ENCODE measurements at places on chromosomes 6 and 20.

DNA sequence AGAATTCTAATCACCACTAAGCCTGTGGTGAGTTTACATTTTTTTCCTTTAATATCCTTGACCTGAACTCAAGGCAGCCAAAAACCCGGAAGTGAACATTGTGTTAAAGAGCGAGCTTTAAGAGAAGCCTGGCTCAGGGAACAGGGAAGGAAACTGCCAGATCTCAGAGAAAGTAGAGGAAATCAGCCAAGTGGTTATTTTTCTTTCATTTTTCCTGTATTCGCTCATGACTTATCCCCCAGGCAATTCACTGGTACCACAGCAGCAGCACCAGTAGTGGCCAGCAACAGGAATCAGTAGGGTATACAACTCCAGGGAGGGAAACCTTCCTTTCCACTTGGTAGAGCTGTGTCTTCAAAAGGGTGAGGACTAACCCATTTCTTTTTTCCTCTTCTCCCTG, 89.6 kb upstream of the HMGCLL1 start:
- no peak for DNase-seq

GRCh38 chr6:111631018-111631417, 25.3 kb upstream of the TRAF3IP2 start:
- no peak for DNase-seq

DNA sequence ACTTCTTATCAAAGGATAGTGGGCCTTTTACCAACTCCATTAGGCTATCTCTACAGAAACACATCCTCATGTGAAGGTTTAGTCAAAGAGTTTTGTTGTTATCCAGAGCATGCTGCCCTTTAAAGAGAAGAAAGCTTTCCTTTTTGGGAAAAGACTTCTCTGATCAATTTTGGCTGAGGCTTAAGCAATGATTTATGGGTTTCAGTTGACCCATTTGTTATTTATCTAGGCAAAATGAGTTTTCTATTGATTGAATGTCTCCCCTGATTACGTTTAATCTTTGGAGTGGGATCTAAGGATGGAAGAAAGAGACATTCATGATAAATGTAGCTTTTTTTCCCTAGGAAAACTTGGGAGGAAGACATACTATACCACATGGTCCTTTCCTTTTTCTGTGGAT, 326.6 kb upstream of the JAG1 start:
- no peak for DNase-seq

GRCh38 chr6:132257561-132257960, 143.7 kb downstream of the MOXD1 start:
- DNase-seq: no peak

DNA sequence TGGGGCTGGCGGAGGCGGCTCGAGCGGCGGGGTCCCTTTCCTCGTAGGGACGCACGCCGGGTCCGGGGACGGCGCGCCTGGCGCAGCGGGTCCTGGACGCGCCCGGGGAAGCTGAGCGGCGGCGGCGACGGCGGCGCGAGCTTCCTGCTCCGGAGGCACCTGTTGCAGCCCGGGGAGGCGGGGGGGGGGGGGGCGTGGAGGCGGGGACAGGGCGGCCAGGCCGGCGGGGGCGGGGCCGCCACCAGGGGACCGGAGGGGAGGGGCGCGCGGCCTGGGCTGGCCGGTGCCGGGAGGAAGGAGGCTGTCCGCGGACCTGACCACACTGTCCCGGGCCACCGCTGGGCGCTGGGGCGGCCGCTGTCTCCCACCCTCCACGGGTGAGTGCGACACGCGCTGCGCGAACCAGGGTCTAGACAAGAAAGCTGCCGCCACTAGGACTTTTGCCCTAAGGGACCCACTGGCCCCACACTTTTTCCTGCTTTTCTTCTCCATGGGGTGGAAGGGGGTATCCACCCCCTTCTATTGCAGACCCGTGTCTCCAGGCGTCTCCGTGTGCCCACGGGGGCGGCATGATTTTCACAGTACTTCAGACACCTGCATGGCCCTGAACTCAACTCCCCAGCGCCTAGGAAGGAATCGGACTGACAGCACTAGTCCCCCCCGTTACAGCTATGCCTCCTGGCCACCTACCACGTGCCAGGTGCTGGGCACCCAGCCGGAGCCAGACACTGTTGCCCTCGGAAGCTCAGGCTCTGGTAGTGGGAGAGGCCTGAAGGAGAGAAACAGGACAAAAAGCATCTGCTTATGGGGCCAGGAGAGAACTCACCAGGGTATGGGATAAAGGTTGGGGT, at the start of gene NFATC2:
Gene NFATC2 (minus strand): TSS at position 149 of the 851 bp plus-strand sequence. CDS start 220 bp downstream, outside the sequence.
- DNase-seq: no peak

- no peak for DNase-seq
These were observed 12.9 kb downstream of the BPIFB4 start for GRCh38 chr20:33092361-33092760.

- DNase-seq: no peak
These were observed 7.8 kb upstream of the EZR start for GRCh38 chr6:158826819-158827501.

GRCh38 chr6:49499623-49500022, at the start of gene GLYATL3:
Gene GLYATL3, plus strand, starts transcription at chr6:49499923. Its CDS starts 12,068 bp downstream, at chr6:49511991.
- no peak for DNase-seq

- DNase-seq: no peak
These were observed 64.6 kb downstream of the SNX5 start for GRCh38 chr20:17904027-17904426.

DNA sequence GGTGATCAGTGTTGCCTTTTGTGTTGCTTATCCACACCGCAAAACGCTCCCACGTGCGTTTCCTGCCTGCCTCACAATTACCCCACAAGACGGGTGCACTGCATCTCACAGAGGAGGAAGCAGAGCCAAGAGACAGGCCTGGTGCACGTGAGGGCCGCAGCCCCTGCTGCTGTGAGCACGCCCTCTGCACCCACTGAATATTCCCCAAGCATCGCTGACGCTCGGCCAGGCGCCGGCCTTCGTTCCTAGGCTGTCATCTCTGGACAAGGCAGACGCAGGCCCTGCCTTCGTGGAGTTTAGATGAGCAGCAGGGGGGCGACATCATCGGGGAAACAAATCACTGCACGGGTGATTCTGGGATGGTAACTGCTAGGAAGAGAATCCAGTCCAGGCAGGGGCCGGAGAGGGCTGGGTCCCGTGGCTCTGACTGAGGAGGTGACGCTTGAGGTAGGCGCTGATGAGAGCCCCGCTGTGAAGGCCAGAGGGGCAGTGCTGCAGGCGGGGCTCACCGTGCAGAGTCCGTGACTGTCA, 162.4 kb upstream of the QKI start:
- no peak for DNase-seq

DNA sequence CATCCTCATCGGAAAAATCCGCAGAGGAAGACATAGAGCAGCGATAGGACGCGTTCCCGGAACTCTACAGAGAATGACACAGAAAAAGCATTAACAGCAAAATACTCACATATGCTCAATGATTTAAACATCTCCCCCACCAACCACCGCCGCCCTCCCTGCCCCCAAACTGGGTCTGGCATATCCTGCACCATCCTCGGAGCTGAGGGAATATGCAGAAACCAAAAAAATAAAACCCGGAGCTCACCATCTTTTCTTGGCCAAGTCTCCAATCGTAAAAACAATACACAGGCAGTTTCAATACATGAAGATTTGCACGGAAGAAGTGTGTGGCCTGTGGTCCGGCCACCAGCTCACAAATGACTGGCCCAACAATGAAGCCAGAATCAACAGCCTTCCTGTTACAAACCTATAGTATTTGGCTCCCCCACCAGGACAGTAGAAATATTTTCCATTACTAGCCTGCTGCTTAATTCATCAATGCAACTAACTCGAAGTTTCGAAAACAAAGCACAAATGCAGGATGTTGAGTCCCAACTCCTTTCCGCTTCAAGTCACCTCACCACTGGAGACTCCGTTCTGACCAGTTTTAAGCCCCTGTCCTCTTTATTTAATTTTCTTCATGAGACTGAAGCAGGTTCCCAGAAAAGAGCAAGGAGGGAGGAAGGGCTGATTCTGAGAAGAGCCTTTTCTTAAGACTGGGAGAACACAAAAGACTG, 103.2 kb upstream of the BEND6 start:
- DNase-seq: no peak

DNA sequence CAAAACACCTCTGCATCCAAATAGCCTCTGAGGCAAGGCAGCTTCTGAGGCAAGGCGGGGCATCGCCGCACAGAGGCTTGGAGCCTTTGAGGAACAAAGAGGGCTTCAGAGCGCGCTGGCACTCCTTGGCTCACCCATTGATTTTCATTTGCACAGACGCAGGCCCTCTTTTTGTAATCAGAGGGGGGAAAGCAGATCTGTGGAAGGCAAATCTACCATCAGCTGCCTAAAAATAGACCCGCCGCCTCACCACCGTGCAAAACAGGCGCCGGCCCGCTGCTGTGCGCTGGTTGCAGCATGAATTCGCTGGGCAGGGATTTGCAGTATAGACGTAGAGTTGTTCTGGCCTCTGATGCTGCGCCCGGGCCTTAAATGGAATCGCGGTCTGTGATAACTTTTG, 69.9 kb upstream of the STMND1 start:
- no peak for DNase-seq

DNA sequence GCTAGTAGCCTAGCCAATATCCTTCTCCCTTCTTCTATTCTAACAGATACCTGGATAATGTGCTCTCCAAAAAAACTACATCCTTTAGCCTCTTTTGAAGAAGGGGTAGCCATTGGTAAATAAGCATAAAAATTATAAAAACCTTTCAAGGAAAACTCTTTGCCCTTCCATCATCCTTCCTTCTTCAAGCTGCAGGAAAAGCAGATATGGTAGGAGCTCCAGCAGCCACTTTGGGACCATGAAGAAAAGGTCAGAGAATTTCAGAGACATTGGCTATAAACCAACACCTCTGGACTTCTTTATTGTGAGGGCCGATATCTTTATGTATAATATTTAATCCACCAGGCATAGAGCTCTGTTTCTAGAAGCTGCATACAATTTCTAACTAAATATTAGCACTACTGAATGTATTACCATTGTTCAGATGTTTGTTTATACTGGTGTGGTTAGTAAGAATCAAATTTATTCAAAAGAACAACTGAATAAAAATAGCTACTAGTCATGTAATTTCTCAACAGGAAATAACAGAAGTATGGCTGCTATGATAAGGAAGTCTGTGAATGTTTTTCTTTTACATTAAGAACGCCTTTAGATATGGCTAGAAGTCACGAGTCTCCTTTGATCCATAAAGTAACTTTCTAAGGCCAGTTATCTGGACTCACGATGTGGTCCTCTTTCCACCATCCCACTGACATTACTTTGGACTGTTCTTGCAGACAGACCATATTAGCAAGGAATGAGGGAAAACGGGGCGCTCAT, 32.2 kb downstream of the MYLK4 start:
- DNase-seq: no peak

GRCh38 chr6:17673543-17674254, 33.0 kb downstream of the NUP153 start:
- DNase-seq: no peak

DNA sequence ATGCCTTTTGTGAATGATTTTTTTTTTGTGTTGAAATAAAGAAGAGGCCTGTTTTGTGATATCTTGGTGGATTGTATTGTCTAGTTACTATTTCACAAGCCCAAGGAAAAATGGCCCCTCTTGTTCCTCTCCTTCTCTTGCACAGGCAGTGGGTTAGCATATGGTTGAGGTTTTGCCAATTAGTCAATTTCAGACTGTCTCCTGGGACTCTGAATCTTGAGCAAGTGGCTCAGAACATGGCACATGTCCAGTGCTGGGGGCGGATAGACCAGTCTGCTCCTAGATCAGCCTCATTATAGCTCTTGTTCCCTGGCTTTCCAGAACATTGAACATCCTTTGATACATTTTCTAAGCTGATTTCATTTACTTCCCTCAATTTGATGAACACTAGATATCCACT, 589.2 kb downstream of the PHF3 start:
- no peak for DNase-seq

- DNase-seq: no peak
These were observed 104.4 kb downstream of the RALGAPA2 start for GRCh38 chr20:20608041-20608440.

- no peak for DNase-seq
These were observed 151.7 kb downstream of the TMEM200A start for GRCh38 chr6:130517444-130517931.

GRCh38 chr6:44006123-44006871, 121.0 kb downstream of the MRPL14 start:
- DNase-seq: no peak

- DNase-seq: no peak
These were observed 9.7 kb downstream of the TGM3 start for GRCh38 chr20:2305479-2305878.

GRCh38 chr6:27568226-27568897, 95.5 kb upstream of the ZNF184 start:
- DNase-seq: no peak

DNA sequence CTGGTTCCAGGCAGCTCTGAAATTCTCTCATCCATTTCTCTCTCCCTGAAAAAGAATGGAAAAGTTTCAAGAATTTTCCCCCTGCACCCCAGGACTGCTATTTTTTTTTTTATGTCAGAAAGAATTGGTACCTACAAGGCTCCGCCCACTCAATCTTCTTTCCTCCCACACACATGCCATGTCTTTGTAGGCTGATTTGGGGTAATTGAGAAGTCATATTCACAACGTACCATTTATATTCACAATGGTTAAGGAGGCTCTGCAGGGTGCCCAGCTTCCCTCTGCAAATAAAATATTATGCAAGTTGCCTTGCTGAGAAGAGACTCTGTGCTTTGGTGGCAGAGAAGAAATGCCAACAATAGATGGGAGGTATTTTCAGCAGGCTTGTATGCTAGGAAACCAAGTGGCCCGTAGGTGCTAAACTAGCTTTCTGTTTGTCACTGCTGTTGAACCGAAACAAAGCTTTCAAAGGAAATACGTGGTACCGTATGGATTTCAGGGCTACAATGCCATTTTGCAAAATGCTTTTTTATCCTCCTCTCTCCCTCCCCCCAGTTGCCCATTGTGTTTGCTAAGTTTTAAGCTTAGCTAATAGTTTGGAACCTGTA, 150.0 kb downstream of the PHACTR1 start:
- DNase-seq: no peak

DNA sequence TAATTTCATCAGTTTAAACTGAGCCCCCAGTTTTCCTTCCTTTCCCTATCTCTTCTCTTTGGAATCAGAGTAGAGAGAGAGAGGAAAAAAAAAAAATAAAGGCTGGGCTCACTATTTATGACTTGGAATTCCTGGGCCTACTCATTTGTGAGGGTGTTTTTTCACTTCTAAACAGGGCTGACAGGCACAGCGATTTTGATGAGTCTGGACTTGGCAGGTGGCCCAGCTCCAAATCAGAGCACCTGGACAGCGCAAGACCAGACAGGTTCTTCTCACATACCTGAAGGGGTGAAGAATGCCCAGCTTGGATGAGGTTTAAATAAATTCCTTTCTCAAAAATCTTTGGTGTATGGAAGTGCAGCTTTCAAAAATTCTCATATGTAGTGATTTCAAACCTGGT, 122.2 kb downstream of the KIF13A start:
- no peak for DNase-seq

GRCh38 chr6:169366258-169366901, 112.7 kb upstream of the THBS2 start:
- DNase-seq: no peak
